Regular cardiac myocyte (primary cell): ENCODE measurements at places on chromosomes 4 and X. TPM values are rescaled to one million over a fixed set of nuclear protein-coding genes. Genes with fewer than 3 reads are reported as not detected.

Gene SULT1B1
- 0.28 and 7.7 TPM in 2 replicates for total RNA-seq

Gene ART3
- 0.56 TPM in 1 of 2 replicates, not detected in the other for total RNA-seq

Gene ETNPPL
- not detected in 2 replicates for total RNA-seq

Gene TEX11
- not detected in 2 replicates for total RNA-seq

Gene TCEAL2
- total RNA-seq, result 0.19 TPM in 1 of 2 replicates, not detected in the other

Gene DMD
- total RNA-seq, result 26.1 and 33.3 TPM in 2 replicates

Gene ODAM
- total RNA-seq, result not detected in 2 replicates

Gene DCAF8L2
- not detected in 2 replicates for total RNA-seq
